Gastroesophageal sphincter (tissue), 4 donors: ENCODE measurements at places on chromosomes 16 and 17. TPM values are rescaled to one million over a fixed set of nuclear protein-coding genes. Genes with fewer than 3 reads are reported as not detected.

DNA sequence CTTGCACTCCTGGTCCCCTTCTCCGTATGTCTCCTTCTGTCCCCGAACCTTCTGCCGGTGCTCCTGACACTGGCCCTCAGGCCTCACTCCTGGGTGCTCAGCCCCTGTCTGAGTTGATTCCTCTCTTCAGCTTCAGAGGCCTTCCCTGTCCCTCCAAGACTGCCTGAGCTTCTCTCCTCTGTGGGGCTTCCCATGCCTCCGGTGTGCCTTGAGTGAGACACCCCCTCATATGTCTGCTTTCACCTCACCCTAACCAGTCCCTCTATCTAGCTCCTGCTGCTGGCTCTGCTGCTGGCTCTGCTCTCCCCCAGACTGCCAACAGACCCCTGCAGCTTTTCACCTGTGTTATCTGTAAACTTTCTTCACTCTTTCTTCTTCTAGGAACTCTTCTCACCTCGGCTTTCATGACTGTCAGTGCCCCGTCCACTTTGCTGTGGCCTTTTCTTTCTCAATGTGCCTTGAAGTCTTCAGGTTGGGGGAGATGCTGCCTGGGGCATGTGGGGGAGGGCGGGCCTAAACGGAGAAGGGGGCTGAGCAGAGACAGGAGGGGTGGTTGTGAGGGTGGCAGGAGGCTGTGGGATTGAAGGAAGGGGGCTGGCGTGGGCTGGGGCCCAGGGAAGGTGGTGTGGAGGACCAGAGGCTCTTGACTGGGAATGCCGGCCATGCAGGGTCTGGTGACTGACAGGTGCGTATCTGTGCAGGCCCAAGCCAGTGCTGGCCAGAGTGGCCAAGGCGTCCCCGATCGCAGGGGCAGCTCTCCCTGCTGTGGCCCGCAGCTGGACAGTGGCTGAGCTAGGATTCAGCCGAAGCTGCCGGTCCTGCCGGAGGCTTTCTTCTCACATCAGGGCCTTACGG is 81.3 kb downstream of the METRNL start:
- ATAC-seq = no peak

TBC1D3G gene
- total RNA-seq = 1.9 TPM

STX1B gene
- total RNA-seq = 3.3 TPM

FOXN1 gene
- 0.15 TPM for total RNA-seq

GFAP gene
- total RNA-seq = 3.8 TPM
